Esophagus squamous epithelium (tissue), 5 donors: ENCODE measurements at places on chromosomes 2 and 18. TPM values are rescaled to one million over a fixed set of nuclear protein-coding genes. Genes with fewer than 3 reads are reported as not detected.
A peak's percentile ranks its signal among the peaks of the same experiment; 100 is the strongest.

The ADCY3 gene
- total RNA-seq, result 26.6 TPM

- peaks cover 67% of the 10 kb centered on the region for H3K4me1 ChIP-seq
- no peak for DNase-seq
- peak overlapping the region; percentile 39 for H3K27ac ChIP-seq
- no peak overlapping the region for H3K4me3 ChIP-seq
Measured at GRCh38 chr2:66507673-66508201, 72.8 kb downstream of the MEIS1 start.

- H3K4me3 ChIP-seq, result no peak overlapping the region
- no peak for DNase-seq
Measured at GRCh38 chr18:31646332-31647126, 37.9 kb downstream of the B4GALT6 start.

DNA sequence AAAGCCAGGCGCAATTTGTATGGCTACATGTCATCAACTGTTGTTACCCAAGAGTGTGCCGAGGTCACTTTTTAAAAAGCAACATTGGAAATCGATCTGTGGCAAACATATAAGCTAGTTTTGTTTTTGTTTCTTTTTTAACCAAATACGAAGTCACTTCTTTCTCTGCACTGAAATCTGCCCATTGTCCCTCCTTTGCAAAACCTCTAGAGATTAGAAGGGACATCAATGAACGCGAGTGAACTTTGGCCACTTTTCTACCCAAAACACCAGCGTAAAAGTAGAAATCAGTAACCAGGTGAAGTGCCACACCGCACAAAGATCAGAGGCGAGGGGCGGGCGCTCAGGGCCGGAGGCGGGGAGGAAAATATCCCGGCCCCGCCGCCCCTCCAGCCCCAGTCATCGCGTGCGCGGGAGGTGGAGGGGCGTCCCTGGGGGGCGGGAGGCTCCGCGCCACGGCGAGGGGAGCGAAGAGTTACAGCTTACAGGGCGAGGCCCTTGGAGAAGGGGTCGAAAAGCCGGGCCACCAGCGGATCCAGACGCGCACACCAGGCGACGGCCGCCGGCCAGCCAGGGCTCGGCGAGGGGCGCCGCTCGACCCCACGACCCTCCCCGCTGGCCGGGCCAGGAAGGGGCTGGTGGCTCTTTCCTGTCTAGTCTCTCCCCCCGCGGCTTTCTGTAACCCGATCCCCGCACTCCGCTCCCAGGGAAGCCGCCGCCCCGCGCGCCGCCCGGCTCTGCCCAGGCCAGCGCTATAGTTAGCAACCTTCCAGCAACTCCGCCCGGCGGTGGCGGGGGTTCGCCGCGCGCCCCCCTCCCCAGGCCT lies 993 bp downstream of the RBMS1 start:
- H3K4me3 ChIP-seq, result peak overlapping the region; percentile 97
- no peaks in the 10 kb centered on the region for H3K27me3 ChIP-seq
- no peak for DNase-seq
- peak overlapping the region; percentile 97 for H3K27ac ChIP-seq

GRCh38 chr2:159933727-159934049 lies 128.7 kb downstream of the PLA2R1 start:
- no peak for DNase-seq
- no peak overlapping the region for H3K4me3 ChIP-seq
- H3K4me1 ChIP-seq, result peaks cover 16% of the 10 kb centered on the region
- H3K27me3 ChIP-seq, result no peaks in the 10 kb centered on the region

The SPP2 gene
- not detected for total RNA-seq

DNA sequence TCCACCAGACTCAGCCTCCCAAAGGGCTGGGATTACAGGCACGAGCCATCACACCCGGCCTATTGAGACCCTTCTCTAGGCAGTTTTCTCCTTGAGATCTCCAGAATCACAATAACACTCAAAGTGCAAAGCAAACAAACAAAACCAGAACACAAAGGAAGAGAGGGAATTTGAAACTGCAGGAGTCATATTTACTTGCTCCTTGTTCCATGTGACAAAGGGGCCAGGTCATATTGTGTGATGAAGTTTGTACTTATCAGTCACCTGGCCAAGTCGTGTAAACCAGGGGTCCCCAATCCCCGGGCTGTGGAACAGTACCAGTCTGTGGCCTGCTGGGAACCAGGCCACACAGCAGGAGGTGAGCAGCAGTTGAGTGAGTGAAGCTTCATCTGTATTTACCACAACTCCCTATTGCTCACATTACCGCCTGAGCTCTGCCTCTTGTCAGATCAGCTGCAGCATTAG lies 26.5 kb downstream of the SCYGR8 start:
- no peaks in the 10 kb centered on the region for H3K4me1 ChIP-seq
- H3K27ac ChIP-seq, result no peak overlapping the region
- no peaks in the 10 kb centered on the region for H3K27me3 ChIP-seq
- no peaks in the 10 kb centered on the region for H3K36me3 ChIP-seq

GRCh38 chr2:72137498-72138010 lies 10.1 kb downstream of the CYP26B1 start:
- no peak overlapping the region for H3K27ac ChIP-seq
- DNase-seq, result no peak
- H3K4me1 ChIP-seq, result peaks cover 14% of the 10 kb centered on the region

The RPL37A gene
- 1,246 TPM for total RNA-seq

DNA sequence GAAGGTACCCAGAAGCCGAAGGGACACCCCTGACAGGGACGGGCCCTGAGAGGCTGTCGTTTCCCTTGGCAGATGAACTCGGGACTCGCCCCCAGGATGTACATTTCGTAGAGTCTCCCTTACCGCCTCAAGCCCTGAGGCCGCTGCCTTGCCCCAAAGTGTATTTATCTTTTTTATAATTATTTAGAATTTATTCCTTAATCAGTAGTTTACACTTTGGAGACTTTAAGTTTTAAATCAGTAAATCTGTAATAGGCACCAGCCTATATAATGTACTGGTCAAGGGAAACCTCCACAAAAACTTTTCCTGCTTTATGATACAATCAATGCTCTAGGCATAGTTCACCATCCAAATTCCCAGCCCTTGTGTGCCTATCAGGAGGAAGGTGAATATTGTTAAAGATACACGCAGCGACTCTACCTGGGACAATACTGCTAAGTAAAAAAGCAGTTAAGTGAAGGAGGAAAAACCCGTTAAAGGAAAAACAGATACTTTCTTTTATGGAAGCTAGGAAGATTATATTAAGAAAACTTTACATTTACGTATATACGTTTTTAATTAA lies 848 bp downstream of the VRK2 start:
- peak overlapping the region; percentile 99 for H3K27ac ChIP-seq
- H3K27me3 ChIP-seq, result no peaks in the 10 kb centered on the region
- peak overlapping the region; percentile 78 for H3K4me3 ChIP-seq
- peaks cover 29% of the 10 kb centered on the region for H3K36me3 ChIP-seq

The IL36B gene
- total RNA-seq, result 1.5 TPM

The RNF138 gene
- total RNA-seq, result 14.0 TPM

- no peak overlapping the region for H3K4me3 ChIP-seq
- no peaks in the 10 kb centered on the region for H3K4me1 ChIP-seq
Measured at GRCh38 chr2:206693399-206694137, 24.6 kb downstream of the DYTN start.

The CYTIP gene
- total RNA-seq, result 3.2 TPM

The PID1 gene
- total RNA-seq, result 1.0 TPM

The GRP gene
- not detected for total RNA-seq

The SLC40A1 gene
- 30.5 TPM for total RNA-seq

DNA sequence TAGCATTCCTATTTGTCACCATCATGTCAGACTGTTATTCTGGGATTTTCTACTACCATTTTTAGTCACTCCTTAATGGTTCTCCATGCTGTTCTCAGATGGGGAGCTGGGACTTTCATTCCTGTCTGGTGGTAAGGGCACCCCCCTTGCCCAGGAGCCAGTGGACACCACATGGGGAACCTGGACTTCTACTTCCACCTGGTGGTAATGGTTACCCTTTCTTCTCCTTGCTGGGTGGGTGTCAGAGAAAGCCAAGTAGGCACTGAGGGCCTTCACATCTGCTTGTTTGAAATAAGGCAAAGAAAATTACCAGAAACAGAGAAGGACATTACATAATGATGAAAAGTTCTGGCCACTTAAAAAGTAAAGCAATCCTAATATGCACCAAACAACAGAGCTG lies 239.8 kb downstream of the FHOD3 start:
- H3K27me3 ChIP-seq, result no peaks in the 10 kb centered on the region
- no peak overlapping the region for H3K4me3 ChIP-seq
- no peaks in the 10 kb centered on the region for H3K36me3 ChIP-seq
- no peak overlapping the region for H3K27ac ChIP-seq
- no peak for DNase-seq

- no peaks in the 10 kb centered on the region for H3K36me3 ChIP-seq
- no peak overlapping the region for H3K27ac ChIP-seq
- H3K4me3 ChIP-seq, result no peak overlapping the region
- DNase-seq, result no peak
Measured at GRCh38 chr2:232982926-232983668, 30.0 kb downstream of the NGEF start.

DNA sequence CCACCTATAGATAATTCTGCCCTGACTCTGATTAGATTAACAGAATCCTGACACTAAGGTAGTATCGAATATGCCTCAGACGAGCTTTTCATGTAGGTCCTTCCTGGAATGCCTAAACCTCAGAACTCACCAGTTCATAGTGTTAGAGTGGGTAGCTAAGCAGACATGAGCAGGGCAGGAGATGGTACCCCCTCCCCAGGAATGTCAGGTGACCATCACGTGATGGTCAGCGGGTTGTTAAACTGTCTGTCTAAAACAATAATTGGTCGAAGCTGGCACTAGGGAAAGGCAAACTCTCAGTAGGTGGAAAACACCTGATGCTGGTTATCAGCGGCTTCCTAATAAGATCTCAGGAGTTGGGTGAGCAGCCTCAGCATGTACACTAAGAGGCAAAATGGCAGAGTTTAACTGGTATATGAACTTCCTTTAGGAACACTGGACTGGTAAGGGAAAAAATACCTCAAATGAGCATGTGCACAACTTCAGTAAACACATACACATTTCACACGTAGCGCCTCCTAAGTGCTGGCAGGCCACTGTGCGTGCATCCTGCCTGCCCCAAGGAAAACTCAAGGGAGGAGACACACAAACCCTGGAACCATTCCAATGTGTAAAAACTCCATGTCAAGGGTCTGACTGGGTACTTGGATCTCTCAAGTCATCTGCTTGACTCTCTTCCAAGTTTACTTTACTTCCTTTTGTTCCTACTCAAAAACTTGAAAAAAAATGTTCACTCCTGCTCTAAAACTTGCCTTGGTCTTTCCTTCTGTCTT lies 339.5 kb downstream of the GULP1 start:
- no peaks in the 10 kb centered on the region for H3K27me3 ChIP-seq
- no peak overlapping the region for H3K27ac ChIP-seq

DNA sequence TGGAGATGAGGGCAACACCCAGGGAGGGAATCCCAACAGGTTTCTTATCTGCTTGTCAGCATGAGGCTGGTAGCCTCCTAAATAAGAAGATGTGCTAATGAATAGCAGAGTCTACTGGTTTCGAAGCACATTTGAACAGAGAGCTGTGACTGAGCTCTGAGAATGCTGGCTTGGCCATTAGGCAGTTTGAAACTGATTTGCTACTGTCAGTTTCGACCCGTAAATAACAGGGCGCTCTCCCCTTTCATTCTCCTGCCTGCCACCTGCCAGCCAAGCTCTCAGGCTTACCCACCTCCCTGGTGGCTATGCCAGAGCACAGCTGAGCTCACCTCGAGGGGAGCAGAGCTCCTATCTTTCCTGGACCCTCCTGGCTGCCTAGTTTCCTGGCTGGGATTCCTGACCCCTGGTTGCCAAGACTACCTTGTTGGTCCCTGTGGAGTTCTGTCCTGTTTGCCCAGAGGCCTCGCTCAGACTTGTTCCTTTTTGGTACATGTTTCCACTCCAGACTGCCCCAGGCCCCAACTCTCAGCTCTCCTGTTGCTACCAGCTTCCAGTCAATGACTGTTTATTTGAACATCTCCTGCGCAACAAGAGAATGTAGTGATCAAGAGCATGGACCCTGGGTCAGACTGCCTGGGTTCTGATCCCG lies 102.3 kb upstream of the ALPP start:
- peaks cover 7% of the 10 kb centered on the region for H3K4me1 ChIP-seq
- H3K27me3 ChIP-seq, result no peaks in the 10 kb centered on the region
- no peak overlapping the region for H3K27ac ChIP-seq

The CRYGD gene
- total RNA-seq, result not detected

- no peak overlapping the region for H3K27ac ChIP-seq
- H3K4me1 ChIP-seq, result peaks cover 20% of the 10 kb centered on the region
- H3K4me3 ChIP-seq, result no peak overlapping the region
- H3K27me3 ChIP-seq, result no peaks in the 10 kb centered on the region
Measured at GRCh38 chr2:39069136-39069515, 51.7 kb downstream of the SOS1 start.
